Muscle of arm (tissue), 14 donors: ENCODE measurements at places on chromosomes 1 and 21. TPM values are rescaled to one million over a fixed set of nuclear protein-coding genes. Genes with fewer than 3 reads are reported as not detected.
A peak's percentile ranks its signal among the peaks of the same experiment; 100 is the strongest.

Gene KRTAP19-1
- polyA plus RNA-seq = not detected

GRCh38 chr21:35929901-35930300, 130.4 kb downstream of the SETD4 start:
- no peak for DNase-seq

- DNase-seq = no peak
Observed at GRCh38 chr1:178768423-178768822, 43.4 kb downstream of the RALGPS2 start.

- DNase-seq = peak; percentile 92
Observed at GRCh38 chr1:234721476-234722269, 111.7 kb upstream of the IRF2BP2 start.

GRCh38 chr1:234891427-234891826, 237.2 kb downstream of the TOMM20 start:
- no peak for DNase-seq

DNA sequence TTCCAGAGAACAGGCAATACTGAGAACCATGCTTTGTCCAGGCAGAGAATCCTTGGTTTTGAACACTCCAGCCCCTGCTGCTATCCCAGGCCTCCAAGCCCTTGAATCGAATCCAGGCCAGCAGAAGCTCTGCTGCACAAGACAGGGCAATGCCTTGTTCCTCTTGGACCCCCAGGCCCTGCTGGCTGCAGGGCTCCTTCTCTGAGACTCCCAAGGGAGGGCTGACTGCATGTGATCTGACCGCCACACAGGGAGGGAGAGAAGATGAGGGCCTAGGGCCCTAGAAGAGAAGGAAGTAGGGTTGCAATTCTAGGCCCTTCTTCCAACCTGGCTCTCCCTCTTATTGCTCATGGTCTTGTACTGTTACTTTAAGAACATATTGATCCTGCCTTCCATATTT, 160.6 kb upstream of the EDN2 start:
- no peak for DNase-seq

DNA sequence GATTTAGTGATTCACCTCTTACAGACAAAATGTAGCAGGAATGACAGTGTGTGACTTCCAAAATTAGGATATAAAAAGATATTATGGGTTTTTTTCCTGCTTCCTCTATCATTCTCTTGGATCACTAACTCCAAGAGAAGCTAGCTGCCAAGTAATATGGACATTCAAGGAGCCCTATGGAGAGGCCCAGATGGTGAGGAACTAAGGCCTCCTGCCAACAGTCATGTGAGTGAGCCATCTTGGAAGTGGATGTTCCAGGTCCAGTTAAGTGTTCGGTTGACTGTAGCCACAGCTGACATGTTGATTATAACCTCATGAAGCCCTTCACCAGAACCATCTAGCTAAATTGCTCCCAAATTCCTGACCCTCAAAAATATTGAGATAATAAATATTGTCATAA, 38.8 kb downstream of the CD160 start:
- no peak for DNase-seq
